Activated CD4-positive, CD25-positive, alpha-beta regulatory T cell treated with anti-CD3 and anti-CD28 coated beads, Interleukin-2, amount 50 U/mL, for 24 hours (primary cell): ENCODE measurements at places on chromosomes 1 and 21.
A peak's percentile ranks its signal among the peaks of the same experiment; 100 is the strongest.

GRCh38 chr1:34354367-34354766, 177.7 kb downstream of the C1orf94 start:
- ATAC-seq: no peak

DNA sequence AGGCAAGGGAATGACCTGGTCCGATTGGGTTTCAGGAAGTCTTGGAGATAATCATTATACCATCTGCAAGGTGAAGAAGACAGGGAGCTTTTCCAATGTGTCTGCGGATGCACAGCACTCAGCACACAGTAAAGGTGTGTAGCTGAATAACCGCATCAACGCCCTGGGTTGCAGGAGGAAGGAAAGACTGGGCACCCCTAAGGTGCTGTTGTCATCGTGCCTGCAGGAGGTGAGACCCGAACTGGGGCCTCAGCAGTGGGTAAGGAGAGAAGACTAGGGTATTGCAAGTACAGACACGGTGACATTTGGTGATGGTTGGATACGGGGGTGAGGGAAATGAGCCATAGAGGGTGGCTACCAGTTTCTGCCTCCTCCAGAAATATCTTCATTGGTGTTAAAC, 1.1 kb upstream of the TRIM62 start:
- no peak for ATAC-seq

DNA sequence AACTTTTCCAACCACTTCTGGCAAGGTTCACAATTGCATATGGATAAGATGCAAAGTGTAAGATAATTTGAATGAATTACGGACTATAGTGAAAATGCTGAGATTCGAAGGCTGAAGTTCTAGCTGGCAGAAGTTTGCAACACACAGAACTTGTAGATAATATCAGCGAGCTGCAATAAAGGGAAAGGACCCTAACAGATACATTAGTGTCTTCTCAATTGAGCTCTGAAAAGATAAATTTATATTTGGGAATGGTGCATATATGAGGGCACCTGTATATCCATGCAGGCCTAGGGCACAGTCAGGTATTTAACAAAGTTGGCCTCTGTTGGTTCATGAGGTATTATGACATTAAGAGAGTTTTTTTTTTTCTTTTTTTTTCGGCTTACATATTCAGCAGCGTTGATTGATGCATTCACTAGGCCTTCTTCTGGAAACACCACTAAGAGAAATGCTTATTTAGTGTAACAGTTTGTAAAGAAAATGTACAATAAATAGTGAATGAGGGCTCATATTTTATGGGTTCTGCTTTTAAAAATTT, 2.2 kb downstream of the NFIA start:
- ATAC-seq: no peak

GRCh38 chr1:225509770-225510169, 81.9 kb upstream of the LBR start:
- peak; percentile 42 for ATAC-seq

GRCh38 chr21:25171438-25171837, 435.8 kb downstream of the MRPL39 start:
- ATAC-seq: no peak

DNA sequence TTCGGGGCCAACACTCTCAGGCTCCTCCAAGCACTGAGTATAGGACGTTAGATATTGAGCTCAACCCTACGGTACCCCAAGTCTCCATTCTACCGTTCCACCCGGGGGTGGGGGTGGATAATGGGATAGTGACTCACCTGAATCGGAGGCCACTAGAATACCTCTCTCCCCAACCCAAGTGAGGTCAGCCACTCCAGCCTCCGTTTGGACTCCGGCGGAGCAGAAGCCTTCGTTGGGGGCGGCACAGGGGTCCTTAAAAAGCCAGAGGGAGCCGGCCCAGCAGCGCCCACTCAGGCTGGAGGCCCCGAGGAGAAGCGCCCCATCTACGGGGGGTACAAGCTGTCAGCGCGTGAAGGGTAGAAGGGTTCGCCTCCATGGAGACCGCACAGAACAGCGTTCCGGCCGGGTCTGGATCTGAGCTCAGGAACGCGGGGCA, 556 bp downstream of the WDR77 start:
- ATAC-seq: peak; percentile 31

DNA sequence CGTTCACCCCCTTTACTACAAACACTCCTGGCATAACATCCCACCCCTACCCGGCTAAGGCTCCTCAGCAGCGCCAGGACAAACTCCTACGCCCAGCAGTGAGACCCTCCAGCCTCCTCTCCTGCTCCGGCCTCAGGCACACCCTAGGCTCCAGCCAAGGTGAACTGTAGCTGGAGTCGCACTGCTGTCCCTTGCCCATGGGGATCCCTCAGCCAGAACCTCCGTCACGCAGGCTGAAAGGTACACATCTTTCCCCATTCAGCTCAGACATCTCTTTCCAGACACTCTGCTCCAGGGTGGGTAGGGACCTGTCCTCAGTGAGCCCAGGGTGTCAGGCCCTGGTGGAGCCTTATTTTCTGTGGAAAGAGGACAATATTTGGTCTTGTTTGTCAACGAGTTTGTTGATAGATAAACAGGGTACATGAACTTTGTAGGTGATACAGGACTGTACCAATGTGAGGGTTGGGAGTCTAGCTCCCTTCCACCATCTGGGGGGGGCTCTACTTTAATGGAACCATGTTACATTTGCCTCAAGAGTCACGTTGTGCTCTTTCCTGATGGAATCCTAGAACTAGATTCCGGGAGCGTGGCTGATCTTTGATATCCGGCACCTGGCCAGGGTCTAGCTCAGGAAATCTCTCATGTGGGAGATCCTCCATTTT, 56.5 kb upstream of the SSBP3 start:
- ATAC-seq: no peak

- no peak for ATAC-seq
Observed at GRCh38 chr1:209041927-209042326, 541.6 kb upstream of the CAMK1G start.

DNA sequence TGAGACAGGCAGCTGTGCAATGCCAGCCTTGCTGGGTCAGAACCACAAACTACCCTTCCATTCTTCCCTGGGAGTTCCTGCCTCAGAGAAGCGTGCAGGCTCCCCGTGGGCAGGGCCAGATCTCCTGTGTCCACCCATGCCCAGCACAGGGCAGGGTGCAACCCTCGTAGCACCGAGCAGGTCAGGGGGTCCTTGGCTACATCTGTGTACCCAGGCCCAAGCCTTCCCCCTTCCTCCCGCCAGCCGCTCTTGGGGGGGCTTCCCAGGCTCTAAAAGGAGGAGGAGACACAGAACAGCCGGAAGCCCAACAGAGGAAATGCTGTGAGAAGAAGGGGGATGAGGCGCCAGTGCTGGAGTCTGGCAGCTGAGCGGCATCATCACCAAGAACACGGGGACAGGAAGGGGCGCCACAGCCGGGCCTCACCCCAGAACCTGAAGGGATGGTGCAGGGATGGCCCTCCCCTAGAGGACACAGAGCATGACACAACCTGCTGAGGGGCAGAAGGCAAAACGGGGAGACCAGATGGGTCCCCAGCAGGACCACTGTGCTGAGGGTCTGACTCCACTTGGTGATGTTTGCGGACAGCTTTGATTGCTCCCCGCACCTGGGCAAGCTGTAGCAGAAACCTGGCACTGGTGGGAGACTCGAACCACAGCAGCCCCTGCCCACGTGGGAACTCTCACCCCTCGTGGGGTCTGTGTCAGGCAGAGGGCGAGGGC, 233.2 kb downstream of the NPHP4 start:
- no peak for ATAC-seq

DNA sequence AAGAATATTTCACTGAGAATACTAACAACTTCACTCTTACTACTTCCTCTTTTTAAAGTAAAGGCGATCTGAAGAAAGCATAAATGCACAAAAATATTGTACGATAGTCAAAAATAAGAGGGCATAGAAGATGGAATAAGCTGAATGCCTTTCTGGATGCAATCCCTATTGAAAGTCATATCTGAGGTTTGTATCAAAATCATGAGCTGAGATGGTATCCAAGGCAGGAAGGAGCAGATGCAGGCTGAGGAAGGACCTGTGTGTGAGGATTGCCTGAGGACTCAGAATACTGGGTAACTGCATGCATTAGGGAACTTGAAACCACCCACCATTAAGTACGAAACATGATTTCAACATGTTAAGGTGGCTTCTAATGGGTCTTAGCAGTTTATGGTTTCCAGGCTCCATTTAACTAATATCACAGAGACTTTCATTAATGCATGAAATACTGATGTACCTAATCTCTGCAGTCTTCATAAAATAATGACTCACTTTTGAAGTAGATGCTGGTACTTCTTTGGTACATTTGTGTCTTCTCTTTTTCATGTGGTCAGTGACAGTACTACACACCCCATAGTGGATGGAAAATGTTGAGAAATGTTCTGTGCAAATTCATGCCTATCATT, 29.6 kb upstream of the RGS1 start:
- peak; percentile 49 for ATAC-seq

DNA sequence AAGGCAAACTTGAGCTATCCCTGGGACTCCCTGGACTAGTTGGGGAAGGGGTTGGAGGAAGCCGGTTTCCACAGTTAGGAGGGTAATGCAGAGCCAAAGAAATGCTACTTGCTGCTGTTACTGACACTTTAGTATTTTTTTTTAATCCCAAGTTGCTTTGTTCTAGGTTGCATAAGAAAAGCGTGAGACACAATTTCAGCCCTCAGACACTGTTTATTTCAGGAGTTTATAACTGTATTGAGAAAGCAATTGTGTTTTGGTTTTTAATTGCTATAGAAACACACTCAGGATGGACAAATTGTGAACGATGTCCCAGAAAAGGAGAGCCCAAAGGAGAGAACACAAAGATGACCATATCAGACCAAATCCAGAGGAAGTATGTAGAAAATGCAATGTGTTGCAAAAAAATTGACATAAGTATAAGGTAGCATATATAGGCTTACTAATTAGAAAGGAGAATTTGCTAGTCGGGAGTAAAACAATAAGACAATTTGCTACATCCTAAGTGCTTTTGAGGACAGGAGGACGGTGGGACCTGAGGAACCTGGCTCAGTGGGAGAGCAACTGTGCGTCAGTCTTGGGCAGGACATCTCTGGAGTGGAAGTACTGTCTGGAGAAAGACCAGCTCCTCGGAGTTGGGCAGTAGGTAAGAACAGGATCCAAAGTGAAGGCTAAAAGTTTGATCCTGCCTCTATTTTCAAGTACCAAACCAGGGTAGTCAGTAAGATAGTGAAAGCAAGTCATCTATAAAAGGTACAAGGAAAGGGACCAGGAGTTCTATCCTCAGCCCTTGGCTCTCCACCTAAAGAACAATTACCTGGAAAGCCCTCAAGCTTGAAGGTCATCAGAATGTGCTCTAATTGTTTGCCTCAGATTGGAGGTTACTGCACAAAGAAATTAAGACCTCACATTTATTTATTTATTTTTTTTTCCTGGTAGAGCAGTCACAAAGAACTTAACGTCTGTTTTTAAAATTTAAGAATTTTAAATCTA, 39.9 kb downstream of the DIPK1A start:
- ATAC-seq: no peak

- no peak for ATAC-seq
Observed at GRCh38 chr1:82398357-82398756, 597.6 kb downstream of the ADGRL2 start.

GRCh38 chr1:203891950-203892349, 30.6 kb downstream of the SNRPE start:
- no peak for ATAC-seq

DNA sequence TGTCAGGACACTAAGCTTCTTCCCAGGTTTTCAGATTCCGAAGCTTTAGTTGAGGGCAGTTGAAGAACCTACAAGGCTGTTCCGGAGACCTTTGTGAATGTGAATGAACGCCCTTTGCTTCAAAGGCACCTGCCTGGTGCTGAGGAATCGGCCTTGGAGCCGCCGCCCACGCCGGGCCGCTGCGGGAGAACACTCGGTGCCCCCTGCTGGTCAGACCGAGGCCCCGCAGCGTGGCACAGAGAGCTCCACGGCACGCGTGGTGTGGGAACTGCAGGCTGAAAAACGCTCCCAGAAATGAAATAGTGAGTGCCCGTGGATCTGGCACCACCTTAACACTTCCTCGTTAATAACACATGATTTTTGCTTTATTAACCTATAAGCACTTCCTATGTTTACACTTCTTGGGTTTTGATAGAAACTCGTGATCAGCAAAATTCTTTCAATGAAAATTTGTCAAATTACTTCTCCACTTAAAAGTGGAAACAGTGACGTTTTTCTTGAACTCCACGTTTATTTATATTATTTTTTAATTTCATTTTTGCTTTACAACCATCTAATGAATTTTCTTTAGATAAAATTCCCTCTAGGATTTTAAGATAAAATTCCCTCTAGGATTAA, 460.6 kb downstream of the DSCAM start:
- no peak for ATAC-seq

GRCh38 chr1:68119445-68119844, 69.0 kb upstream of the DIRAS3 start:
- no peak for ATAC-seq

DNA sequence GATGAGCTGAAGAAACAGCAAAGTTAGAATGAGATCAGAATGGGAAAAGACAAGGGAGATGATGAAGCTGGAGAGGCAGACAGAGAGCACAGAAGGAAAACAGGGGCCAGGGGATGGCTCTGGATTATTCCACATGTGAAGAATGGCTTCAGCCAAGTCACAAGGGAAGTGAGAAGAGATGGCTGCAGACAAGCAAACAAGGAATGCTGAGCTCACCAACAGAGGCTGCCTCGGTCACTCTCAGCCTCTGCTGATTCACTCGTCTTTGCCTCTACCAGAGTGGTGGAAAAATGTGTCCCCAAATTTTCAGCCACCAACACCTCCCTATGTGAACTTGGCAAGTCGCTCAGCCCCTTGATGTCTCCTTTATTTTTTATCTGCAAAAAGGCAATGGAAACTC, 46.7 kb downstream of the TRABD2B start:
- no peak for ATAC-seq

DNA sequence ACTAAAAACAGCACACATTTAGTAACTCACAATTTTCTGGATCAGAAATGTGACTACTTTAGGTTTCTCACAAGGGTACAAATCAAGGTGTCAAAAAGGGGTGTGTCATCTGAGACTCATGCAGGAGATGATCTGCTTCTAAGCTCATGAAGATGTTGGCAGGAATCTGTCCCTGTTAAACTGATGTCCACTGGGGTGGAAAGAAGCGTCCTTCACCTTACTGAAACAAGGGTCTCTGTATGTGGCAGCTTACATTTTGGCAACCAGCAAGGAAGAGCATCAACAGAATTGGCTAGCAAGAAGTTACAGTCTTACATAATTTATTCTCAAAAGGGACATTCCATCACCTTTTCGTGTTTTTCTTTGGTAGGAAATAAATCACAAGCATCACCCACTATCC, 1223.8 kb downstream of the AMY1C start:
- ATAC-seq: no peak

DNA sequence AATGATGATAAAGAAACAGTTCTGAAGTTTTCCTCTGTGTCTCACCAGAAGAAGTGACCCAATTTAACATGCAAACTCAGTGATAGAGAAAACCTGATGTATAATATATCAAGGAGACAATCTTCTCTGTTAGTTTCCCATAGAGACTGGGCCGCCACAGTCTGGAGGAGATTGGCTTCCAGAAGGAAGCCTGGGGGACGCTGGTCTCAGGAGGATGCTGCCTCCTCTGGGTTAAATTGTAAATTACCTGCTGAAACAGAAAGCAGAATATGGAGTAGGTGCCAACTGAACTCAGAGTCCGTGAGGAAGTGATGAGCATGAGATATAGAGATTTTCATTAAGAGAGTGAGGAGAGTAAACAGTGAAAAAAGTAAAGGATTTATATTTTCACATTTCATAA, 15.8 kb downstream of the OR14I1 start:
- no peak for ATAC-seq

GRCh38 chr1:5351366-5351765, 640.9 kb downstream of the NPHP4 start:
- no peak for ATAC-seq

- ATAC-seq: peak; percentile 17
Observed at GRCh38 chr21:15520811-15521643, 208.8 kb upstream of the USP25 start.
